ENCODE measurements at places on chromosomes 3 and 15. TPM values are rescaled to one million over a fixed set of nuclear protein-coding genes. Genes with fewer than 3 reads are reported as not detected.

- no peaks in the 10 kb centered on the region for H3K36me3 ChIP-seq
- no peaks in the 10 kb centered on the region for H3K27me3 ChIP-seq
- DNase-seq, result no peak
- H3K4me1 ChIP-seq, result peaks cover 12% of the 10 kb centered on the region
Observed at GRCh38 chr15:62873203-62873602, 169.3 kb upstream of the TPM1 start.

GRCh38 chr15:34851751-34852150, 56.4 kb upstream of the ACTC1 start:
- no peak overlapping the region for H3K27ac ChIP-seq
- no peaks in the 10 kb centered on the region for H3K27me3 ChIP-seq
- H3K4me3 ChIP-seq, result no peak overlapping the region
- H3K36me3 ChIP-seq, result peaks cover 9% of the 10 kb centered on the region
- no peak for DNase-seq

MED12L gene
- total RNA-seq, result 6.4 TPM

DNA sequence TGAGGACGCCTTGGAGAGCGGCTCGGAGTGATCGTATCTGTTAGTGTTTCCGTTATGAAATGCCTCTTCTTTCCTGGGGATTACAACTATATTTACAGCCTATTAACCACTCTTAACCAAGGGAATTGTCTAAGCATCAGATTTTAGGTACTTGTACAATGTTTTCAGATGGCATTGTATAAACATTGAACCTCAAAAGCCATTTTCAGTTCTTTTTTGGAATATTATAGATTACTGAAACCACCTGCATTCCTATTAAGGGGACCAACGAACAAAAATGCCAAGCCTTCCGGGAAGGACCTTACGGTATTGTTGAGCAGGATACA, 1.1 kb downstream of the NEO1 start:
- H3K27me3 ChIP-seq, result peaks cover 3% of the 10 kb centered on the region
- peaks cover 21% of the 10 kb centered on the region for H3K4me1 ChIP-seq
- no peaks in the 10 kb centered on the region for H3K36me3 ChIP-seq
- H3K4me3 ChIP-seq, result peak overlapping the region; percentile 97

PPP2R3A gene
- total RNA-seq, result 8.6 TPM

GPR62 gene
- total RNA-seq, result not detected

- H3K27me3 ChIP-seq, result no peaks in the 10 kb centered on the region
- H3K4me3 ChIP-seq, result no peak overlapping the region
- no peak overlapping the region for H3K27ac ChIP-seq
- no peaks in the 10 kb centered on the region for H3K36me3 ChIP-seq
- peaks cover 33% of the 10 kb centered on the region for H3K4me1 ChIP-seq
Observed at GRCh38 chr15:39360452-39360851, 220.4 kb upstream of the THBS1 start.

GRCh38 chr3:135034291-135034768, 239.3 kb downstream of the EPHB1 start:
- H3K4me3 ChIP-seq, result no peak overlapping the region
- no peak overlapping the region for H3K27ac ChIP-seq
- H3K4me1 ChIP-seq, result peaks cover 6% of the 10 kb centered on the region
- DNase-seq, result no peak
- H3K36me3 ChIP-seq, result no peaks in the 10 kb centered on the region
- peaks cover 33% of the 10 kb centered on the region for H3K27me3 ChIP-seq

GRCh38 chr15:72923289-72923688, 129.0 kb upstream of the NEO1 start:
- H3K36me3 ChIP-seq, result no peaks in the 10 kb centered on the region
- H3K4me1 ChIP-seq, result no peaks in the 10 kb centered on the region
- H3K27me3 ChIP-seq, result no peaks in the 10 kb centered on the region

PAK6 gene
- total RNA-seq, result 7.8 TPM

GRCh38 chr3:108064293-108064887, 26.4 kb downstream of the CD47 start:
- no peak overlapping the region for H3K27ac ChIP-seq
- H3K4me1 ChIP-seq, result no peaks in the 10 kb centered on the region
- no peak overlapping the region for H3K4me3 ChIP-seq
- DNase-seq, result no peak
- no peaks in the 10 kb centered on the region for H3K27me3 ChIP-seq

SEMA3B gene
- total RNA-seq, result 34.8 TPM

DNA sequence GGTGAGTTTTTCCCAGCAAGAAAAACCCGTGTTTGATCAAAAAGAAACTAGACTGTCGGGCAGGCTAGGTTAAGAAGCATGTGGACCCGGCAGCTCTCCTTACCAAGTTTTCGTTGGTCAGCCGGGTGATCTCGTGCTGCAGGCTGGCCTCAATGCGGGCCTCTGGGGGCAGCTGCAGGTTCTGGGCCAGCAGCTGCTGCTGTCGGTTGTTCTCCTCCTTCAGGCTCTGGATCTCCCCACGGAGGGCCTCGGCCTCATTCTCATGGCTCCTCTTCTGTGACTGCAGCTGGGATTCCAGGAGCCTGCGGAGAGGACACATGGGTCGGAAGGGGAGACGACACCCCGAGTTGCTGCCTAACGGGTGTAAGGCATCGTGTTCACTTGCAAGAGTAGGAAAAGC, 44.5 kb upstream of the MYO5C start:
- H3K4me1 ChIP-seq, result peaks cover 21% of the 10 kb centered on the region
- H3K27ac ChIP-seq, result no peak overlapping the region
- no peak overlapping the region for H3K4me3 ChIP-seq
- no peaks in the 10 kb centered on the region for H3K27me3 ChIP-seq
- peaks cover 4% of the 10 kb centered on the region for H3K36me3 ChIP-seq

PLAAT1 gene
- 2.6 TPM for total RNA-seq

DNA sequence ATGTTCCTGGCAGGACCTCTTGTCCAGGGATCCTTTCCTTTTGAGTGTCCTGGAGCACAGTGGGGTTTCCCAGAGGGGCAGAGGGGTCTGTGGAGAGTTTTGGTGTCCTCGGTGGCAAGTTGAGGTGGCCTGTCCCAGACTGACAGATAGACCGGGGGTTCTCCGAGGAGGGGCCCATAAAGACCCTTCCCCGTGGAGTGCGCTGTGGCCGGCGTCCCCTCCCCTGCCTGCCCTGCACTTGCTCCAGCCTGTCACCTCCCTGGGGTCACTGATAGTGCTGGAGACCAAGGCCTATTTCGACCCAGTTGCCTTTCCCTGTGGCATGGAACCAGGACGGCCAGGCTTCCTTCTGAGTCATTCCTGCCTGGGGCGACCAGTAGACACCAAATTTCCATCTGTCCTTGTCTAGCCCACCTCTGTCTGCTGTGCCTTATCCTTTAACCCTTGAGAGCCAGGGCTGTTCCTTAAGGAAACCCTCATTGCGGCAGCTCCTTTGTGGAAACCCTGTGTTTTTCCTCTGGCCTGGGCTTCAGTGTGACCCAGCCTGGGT, 2.9 kb downstream of the MUC4 start:
- H3K27me3 ChIP-seq, result peaks cover 19% of the 10 kb centered on the region
- H3K27ac ChIP-seq, result no peak overlapping the region
- no peak for DNase-seq
- H3K36me3 ChIP-seq, result no peaks in the 10 kb centered on the region
- H3K4me1 ChIP-seq, result peaks cover 4% of the 10 kb centered on the region

CMTM8 gene
- 14.4 TPM for total RNA-seq

GRCh38 chr3:167773584-167773983, 38.1 kb downstream of the SERPINI1 start:
- H3K36me3 ChIP-seq, result no peaks in the 10 kb centered on the region
- H3K4me3 ChIP-seq, result no peak overlapping the region
- H3K27me3 ChIP-seq, result peaks cover 11% of the 10 kb centered on the region
- DNase-seq, result no peak
- H3K27ac ChIP-seq, result no peak overlapping the region

GRCh38 chr3:68256635-68257223, 602.3 kb upstream of the SUCLG2 start:
- H3K36me3 ChIP-seq, result no peaks in the 10 kb centered on the region
- H3K27me3 ChIP-seq, result peaks cover 13% of the 10 kb centered on the region
- no peak overlapping the region for H3K27ac ChIP-seq
- no peak for DNase-seq
- no peak overlapping the region for H3K4me3 ChIP-seq
- H3K4me1 ChIP-seq, result no peaks in the 10 kb centered on the region

DNA sequence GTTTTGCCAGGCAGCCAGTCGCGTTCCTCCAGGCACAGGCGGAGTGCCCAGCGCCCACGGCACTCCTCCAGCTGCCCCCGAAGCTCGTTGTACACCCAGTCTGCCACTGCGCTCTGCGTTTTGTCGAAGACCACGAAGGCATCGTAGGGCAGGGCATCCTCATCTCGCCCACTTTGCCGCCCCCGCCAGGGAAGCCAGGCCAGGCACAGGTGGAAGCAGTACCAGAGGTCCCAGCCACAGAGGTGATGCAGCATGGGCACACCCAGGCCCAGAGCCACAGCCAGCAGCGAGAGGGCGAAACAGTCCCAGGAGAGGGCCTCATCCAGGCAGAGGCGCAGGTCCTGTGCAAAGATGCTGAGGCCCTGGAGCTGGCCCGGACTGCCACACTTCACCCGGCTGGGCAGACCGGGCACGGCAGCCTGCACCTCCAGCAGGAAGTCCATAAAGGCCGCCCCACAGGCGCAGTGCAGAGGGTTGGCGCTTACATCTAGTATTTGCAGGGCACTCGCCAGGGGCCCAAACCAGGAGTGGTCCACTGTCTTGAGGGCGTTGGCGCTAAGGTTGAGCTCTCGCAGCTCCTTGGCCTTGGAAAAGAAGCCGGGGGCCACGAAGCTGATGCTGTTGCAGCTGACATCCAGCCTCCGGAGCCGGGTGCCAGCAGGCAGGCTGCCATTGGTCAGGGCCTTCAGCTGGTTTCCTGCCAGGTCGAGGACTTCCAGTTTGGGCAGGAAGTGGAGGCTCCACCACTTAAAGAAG, 3.7 kb downstream of the TLR9 start:
- no peak overlapping the region for H3K27ac ChIP-seq
- H3K27me3 ChIP-seq, result no peaks in the 10 kb centered on the region
- peak; percentile 64 for DNase-seq
- no peak overlapping the region for H3K4me3 ChIP-seq

GLDN gene
- total RNA-seq, result 0.52 TPM

- peaks cover 20% of the 10 kb centered on the region for H3K4me1 ChIP-seq
- H3K4me3 ChIP-seq, result no peak overlapping the region
- DNase-seq, result no peak
- no peaks in the 10 kb centered on the region for H3K36me3 ChIP-seq
- peaks cover 4% of the 10 kb centered on the region for H3K27me3 ChIP-seq
Observed at GRCh38 chr15:48090666-48091065, 30.1 kb upstream of the SLC24A5 start.

DNA sequence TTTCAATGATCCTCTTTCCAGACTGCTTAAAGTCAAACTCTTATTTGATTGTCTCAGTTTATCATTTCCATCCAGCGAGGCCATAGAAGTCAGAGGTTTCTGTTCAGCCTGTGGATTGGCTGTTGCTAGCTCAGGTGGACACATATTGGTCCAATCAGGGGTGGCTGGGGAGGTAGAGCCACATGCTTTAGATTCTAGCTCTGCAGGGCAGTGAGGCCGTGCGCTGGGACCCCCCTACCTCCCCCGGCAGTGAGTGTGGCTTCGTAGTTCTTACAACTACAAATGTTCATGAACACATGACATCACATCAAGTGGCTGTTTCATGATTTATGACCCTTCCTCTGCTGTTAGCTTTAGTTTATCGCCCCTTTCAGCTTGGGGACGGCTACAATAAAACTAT, 18.0 kb downstream of the APOD start:
- no peak for DNase-seq
- no peak overlapping the region for H3K27ac ChIP-seq
- H3K27me3 ChIP-seq, result no peaks in the 10 kb centered on the region
- H3K4me3 ChIP-seq, result no peak overlapping the region
- no peaks in the 10 kb centered on the region for H3K36me3 ChIP-seq

DNA sequence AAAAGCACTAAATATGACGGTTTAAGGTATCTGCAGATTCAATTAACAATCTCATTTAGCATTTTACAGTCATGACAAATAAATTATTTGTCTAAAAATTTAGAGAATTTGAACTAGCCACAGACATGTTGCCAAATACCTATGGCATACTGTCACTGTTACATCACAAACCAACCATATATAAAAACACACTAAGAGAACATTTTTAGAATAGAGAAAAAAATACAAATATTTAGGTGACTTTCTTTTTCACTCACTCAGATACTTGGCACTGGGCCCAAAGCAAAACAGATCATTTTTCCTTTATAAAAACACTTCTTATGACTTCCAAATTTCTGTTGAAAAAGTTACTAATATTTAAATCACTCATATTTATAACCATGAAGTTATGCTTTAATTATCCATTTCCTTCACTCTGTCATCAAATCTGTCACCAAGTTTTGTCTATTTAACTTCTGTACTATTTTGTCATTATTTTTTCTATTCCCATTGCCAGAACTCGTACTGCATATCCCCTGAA, 644.7 kb downstream of the OTOL1 start:
- H3K4me3 ChIP-seq, result no peak overlapping the region
- H3K27ac ChIP-seq, result no peak overlapping the region
- no peaks in the 10 kb centered on the region for H3K4me1 ChIP-seq
- no peaks in the 10 kb centered on the region for H3K27me3 ChIP-seq
- H3K36me3 ChIP-seq, result no peaks in the 10 kb centered on the region

DNA sequence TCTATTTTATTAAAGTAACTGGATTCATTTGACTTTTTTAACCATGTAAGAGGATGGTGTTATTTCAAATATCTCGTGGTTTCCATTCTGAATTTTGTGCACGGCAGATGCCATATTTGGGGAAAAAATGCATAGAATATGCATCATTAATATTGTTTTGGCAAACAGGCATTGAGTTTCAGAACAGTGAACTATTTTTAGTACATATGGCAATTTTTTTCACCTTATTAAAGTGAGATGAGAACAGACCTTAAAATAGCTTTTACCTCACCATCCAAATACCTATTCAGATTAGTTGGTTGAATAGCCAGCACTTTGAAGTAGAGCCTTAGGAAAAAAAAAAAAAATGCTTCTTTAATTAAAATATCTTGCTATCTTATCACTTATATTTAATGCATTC, 117.3 kb upstream of the FLNB start:
- no peaks in the 10 kb centered on the region for H3K27me3 ChIP-seq
- peaks cover 28% of the 10 kb centered on the region for H3K36me3 ChIP-seq
- H3K27ac ChIP-seq, result no peak overlapping the region
- no peak for DNase-seq
- no peak overlapping the region for H3K4me3 ChIP-seq

GOLGA6L7 gene
- total RNA-seq, result not detected

- no peaks in the 10 kb centered on the region for H3K27me3 ChIP-seq
- no peak overlapping the region for H3K27ac ChIP-seq
- peaks cover 9% of the 10 kb centered on the region for H3K36me3 ChIP-seq
Observed at GRCh38 chr3:101802179-101802578, 23.2 kb downstream of the NXPE3 start.

DNA sequence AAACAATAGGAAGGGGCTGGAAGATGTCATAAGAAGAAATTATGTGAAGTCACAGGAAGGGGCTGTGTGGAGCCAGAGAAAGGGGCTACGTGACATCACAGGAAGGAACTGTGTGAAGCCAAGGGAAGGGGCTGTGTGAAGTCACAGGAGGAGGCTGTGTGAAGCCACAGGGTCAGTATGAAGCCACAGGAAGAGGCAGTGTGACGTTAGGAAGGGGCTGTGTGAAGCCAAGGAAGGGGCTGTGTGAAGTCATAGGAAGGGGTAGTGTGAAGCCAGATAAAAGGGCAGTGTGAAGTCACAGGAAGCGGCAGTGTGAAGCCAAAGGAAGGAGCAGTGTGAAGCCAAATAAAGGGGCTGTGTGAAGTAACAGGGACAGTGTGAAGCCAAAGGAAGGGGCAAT, 32.5 kb downstream of the GASK1A start:
- no peaks in the 10 kb centered on the region for H3K4me1 ChIP-seq
- H3K27me3 ChIP-seq, result no peaks in the 10 kb centered on the region
- H3K4me3 ChIP-seq, result no peak overlapping the region
- DNase-seq, result no peak
- no peak overlapping the region for H3K27ac ChIP-seq
- H3K36me3 ChIP-seq, result no peaks in the 10 kb centered on the region

NUP210 gene
- total RNA-seq, result 21.6 TPM
